Endothelial cell (in vitro differentiated cells): ENCODE measurements at places on chromosomes 11 and 22.

GRCh38 chr11:60378354-60378753 is at the start of gene MS4A7:
TSS of gene MS4A7 (plus strand) at chr11:60378532. CDS start at chr11:60383142, 4,610 bp downstream.
- no peak for DNase-seq

DNA sequence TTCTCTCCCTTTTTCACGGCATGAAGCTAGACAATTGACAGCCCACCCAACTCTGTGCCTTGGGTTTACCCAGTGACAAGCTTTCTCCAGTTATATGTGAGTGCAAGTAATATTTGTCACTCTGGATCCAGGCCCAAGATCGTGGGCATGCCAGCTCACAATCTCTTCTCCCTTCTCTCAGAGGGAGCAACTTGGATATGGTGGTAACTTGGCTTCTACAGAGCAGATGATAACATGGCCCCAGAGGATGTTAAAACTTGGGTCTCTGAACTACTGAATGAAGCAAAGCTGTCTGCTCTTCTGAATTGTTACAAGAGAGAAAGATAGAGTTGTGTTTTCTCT is 20.8 kb downstream of the C11orf96 start:
- no peak for DNase-seq

- no peak for DNase-seq
Measured at GRCh38 chr11:97229936-97230335, 840.1 kb downstream of the JRKL start.

GRCh38 chr11:1947592-1948237 is 583 bp downstream of the MRPL23 start:
- DNase-seq, result no peak

GRCh38 chr11:78156127-78156844 is 16.9 kb upstream of the ALG8 start:
- DNase-seq, result no peak

- DNase-seq, result no peak
Measured at GRCh38 chr22:38953577-38954413, 3.6 kb upstream of the APOBEC3A start.

GRCh38 chr22:33817512-33818127 is 102.7 kb downstream of the LARGE1 start:
- no peak for DNase-seq

DNA sequence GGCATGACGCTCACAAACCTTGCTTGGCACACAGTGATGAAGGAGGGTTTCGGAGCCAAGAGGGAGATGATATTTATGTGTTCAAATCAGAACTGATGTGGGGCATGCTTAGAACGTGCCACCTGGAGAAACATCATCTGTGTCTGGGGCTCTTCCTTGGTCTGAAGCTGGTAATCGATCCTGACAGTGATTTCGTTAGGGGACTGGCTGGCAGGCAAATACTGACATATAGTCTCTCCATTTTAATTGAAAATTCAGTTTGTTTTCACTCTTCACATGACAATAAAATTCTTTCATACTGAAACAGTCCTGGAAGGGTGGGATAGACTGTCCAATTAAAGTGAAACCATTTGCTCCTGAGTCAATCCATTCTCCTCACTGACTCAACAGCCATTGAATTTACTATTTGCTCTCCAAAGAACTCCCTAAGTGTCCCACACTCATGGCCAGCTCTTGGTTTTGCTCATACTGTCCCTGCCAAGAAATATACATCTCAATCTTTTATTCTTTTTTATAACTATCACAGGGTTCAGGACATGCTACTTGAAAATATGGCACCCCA is 134.8 kb downstream of the TRPC6 start:
- DNase-seq, result no peak

DNA sequence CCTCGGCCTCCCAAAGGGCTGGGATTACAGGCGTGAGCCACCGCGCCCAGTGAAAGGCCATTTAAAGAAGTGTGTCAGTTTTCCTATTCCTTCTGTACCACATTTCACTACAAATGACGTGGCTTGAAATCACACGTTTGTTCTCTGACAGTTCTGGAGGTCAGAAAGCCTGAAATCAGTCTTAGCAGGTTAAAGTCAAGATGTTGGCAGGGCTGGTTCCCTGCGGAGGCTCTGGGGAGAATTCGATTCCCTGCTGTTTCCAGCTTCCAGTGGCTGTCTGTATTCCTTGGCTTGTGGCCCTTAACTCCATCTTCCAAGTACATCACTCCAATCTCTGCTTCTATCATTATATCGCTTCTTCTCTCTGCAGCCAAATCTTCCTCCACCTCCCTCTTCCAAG is 383.2 kb downstream of the LARGE1 start:
- no peak for DNase-seq

DNA sequence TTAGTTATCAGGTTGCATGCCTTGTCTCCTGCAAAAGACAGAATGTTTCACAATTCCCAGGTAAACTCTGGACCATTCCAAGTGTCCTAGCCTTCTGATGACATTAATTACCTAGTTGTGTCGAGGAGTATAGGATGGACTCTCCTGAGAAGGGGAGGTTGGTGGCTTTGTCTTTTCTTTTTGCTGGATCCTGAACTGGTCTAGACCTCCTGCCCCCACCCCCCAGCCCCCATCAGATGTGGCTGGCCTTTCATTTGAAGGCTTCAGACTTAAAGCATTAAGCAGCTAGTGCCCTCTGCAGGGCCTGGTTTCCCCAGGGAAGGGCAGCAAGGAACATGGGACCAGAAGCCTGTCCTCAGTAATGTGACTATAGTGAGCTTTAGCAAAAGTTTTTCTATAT is 9.7 kb downstream of the MCAM start:
- DNase-seq, result no peak

GRCh38 chr11:71914617-71915189 is 13.7 kb downstream of the XNDC1N start:
- no peak for DNase-seq
